Left ventricle myocardium superior (tissue), 1 donor: ENCODE measurements at places on chromosomes 16 and 17. TPM values are rescaled to one million over a fixed set of nuclear protein-coding genes. Genes with fewer than 3 reads are reported as not detected.

Gene ABCA5
- 27.0 TPM for total RNA-seq

Gene CHST6
- 0.27 TPM for total RNA-seq

Gene SRSF1
- total RNA-seq: 98.1 TPM

Gene PLXDC1
- 15.8 TPM for total RNA-seq

Gene ESRP2
- total RNA-seq: 0.87 TPM

Gene CLEC10A
- total RNA-seq: 4.4 TPM

Gene AMDHD2
- 15.8 TPM for total RNA-seq

Gene SAMD14
- total RNA-seq: 1.2 TPM

DNA sequence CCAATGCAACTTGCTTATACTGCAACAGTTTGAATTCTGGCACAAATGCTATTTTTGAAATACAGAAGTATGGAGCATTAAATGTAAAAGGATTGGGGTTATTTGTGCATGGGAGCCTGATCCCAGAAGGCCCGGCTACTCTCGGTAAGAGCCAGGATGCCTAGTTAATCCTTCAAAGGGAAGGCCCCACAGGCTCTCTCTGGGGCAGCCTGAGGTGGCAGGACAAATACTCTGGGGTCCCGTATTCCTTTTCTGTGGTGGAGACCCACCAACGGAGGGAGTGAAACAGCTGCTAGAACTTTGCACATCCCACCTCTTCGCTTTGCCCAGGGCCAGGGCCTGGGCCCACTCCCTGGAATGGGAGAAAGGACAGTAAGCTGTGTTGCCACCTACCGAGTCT lies 30.4 kb downstream of the ERN1 start:
- DNase-seq: no peak

DNA sequence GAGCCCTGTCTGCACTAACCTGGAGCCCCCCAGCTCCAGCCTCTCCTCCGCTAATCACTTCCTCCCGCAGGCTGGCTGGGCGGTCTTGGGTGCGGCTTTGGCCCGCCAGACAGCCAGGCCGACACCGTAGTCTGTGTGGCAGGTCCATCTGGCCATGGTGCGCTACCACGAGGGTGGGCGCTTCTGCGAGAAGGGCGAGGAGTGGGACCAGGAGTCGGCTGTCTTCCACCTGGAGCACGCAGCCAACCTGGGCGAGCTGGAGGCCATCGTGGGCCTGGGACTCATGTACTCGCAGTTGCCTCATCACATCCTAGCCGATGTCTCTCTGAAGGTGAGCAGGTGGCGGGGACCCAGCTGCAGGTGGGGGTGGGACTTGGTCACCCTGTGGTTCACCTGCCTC lies 30.7 kb upstream of the POLR3E start:
- DNase-seq: no peak

DNA sequence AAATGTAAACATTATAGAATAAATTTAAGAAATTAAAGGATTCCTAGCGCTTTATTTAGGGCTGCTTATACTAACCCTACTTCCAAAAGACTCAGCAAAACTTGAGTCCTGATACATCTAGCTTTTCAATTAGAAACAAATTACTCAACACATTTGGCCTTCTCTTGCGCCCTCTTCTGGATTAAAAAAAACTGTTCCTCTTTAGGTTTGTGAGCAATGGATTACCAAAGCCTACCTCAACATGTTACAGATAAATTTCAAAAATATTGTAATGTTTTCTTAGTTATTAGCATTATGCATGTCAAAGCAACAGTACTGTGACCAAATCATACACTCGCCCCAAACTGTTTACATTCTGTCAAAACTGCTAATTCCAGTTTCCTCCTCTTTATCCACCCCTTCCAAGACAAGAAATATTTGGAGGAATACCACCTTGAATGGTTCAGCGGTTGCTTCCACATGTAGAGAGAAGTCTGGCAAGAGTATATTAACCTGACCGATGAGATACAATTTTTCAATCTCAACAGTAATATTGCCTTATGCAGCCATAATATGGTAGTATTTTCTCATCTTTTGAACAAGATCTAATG lies 2.7 kb downstream of the NUFIP2 start:
- no peak for DNase-seq

GRCh38 chr17:50027881-50028735 lies 27.8 kb upstream of the ITGA3 start:
- no peak for DNase-seq

- DNase-seq: peak; percentile 79
Measured at GRCh38 chr16:67399218-67399733, 6.0 kb upstream of the TPPP3 start.

- no peak for DNase-seq
Measured at GRCh38 chr17:45834471-45835396, 9.9 kb upstream of the SPPL2C start.

GRCh38 chr16:5030251-5030870 lies 3.4 kb downstream of the NAGPA start:
- no peak for DNase-seq

GRCh38 chr16:56841233-56841632 lies 23.8 kb upstream of the SLC12A3 start:
- no peak for DNase-seq

- DNase-seq: no peak
Measured at GRCh38 chr17:41710472-41711090, 1.6 kb upstream of the GAST start.

DNA sequence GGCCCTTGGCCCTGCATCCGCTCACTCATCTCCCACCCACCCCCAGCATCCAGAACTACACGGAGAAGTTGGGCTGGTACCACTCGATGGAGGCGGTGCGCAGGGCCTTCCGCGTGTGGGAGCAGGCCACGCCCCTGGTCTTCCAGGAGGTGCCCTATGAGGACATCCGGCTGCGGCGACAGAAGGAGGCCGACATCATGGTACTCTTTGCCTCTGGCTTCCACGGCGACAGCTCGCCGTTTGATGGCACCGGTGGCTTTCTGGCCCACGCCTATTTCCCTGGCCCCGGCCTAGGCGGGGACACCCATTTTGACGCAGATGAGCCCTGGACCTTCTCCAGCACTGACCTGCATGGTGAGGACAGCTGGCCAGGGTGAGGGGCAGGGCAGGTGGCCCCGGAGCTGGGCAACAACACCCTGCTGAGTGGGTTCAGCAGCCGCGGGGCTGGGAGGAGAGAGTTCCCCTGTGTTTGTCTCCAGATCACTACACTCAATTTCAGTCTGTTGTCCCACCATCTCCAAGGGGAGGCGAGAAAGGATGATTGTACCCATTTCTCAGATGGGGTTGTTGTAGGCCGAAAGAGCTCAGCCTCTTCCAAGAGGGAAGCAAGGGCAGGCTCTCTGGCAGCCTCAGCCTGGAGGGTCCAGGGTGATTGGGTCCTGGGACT lies 14.4 kb downstream of the MMP15 start:
- no peak for DNase-seq

DNA sequence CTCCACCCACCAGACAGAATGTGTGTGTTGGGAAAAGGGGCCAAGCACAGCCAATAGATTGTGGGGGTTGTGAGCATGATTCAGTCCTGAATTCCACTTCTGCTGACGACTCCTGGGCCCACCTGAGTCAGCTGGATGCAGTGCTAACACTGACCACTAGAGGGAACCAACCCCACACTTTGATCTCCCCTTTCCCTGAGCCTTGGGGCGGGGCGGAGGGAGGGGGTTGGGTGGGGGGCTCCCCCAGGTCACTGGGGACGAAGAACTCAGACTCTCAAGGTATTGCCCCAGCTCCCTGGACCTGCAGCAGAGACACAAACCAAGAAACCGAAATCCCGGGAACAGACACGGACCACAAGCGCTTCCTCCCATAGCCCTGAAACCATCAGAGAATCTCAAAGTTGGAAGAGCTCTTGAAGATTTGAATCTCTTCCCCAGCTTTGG lies 621 bp upstream of the CSHL1 start:
- no peak for DNase-seq

DNA sequence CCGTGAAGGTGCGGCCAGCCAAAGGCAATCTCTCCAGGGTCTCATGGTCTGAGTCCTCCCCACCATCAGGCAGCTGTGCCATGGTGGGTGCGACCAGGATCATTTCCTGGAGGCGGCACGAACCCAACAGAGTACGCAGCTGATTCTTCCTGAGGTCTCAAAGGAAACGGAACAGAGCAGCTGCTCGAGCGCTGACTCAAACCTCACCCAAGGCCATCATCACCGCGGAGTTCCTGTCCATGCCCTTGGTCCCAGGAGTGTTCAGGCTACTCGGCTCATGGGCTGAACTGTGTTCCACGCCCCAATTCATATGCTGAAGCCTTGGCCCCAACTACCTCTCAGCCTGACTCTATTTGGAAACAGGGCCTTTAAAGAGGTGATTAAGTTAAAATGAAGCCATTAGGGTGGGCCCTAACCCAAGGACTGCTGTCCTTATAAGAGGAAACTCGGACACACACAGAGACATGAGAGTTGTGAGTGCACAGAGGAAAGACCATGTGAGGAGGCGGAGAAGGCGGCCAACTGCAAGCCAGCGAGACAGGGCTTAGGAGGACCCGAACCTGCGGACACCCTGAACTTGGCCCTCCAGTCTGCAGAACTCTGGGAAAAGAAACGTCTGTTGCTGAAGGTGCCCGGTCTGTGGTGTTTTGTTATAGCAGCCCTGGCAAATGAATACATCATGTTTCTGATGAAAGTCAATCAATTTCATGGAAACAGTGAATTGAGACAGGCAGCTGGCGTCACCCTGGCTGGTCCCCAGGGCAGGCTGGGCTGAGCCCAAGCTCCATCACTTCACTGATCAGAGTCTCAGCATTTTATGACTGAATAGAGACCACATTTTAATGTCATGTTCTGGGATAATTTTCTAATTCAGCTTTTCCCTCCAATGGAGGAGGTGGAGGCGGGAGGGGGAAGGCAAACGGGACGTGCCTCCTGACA lies 13.7 kb downstream of the MXRA7 start:
- peak; percentile 77 for DNase-seq

- no peak for DNase-seq
Measured at GRCh38 chr17:57761887-57762286, 16.8 kb upstream of the CCDC182 start.

DNA sequence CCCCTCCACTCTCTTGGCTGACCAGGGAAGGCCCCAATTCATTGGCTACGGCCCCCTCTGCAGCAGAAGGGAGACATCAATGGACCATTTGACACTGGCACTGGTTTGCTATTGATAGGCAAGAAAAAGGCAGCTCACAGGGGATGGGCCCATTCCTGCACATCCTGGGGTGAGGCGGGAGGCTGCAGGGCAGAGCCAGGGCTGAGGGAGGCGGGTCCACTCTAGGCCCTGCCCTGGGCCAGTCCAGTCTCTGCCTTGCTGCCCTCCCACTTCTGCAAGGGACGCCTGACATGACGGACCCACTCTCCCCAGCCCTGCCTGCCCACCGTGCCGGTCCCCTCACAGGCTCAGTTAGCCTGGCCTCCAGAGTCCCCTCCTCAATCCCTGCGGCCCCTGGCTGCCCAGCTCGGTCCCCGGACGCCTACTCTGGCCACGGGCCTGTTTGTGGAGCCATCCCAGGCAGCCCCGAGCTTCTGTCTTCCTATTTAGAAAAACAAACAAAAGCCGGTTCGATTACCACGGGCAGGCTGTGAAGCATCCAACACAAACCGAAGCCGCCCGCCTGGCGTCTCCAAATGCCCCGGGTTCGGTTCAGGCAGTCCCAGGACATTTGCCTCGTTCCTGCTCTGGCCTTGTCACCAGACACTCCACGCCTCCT lies 160.7 kb downstream of the IRX5 start:
- DNase-seq: no peak

DNA sequence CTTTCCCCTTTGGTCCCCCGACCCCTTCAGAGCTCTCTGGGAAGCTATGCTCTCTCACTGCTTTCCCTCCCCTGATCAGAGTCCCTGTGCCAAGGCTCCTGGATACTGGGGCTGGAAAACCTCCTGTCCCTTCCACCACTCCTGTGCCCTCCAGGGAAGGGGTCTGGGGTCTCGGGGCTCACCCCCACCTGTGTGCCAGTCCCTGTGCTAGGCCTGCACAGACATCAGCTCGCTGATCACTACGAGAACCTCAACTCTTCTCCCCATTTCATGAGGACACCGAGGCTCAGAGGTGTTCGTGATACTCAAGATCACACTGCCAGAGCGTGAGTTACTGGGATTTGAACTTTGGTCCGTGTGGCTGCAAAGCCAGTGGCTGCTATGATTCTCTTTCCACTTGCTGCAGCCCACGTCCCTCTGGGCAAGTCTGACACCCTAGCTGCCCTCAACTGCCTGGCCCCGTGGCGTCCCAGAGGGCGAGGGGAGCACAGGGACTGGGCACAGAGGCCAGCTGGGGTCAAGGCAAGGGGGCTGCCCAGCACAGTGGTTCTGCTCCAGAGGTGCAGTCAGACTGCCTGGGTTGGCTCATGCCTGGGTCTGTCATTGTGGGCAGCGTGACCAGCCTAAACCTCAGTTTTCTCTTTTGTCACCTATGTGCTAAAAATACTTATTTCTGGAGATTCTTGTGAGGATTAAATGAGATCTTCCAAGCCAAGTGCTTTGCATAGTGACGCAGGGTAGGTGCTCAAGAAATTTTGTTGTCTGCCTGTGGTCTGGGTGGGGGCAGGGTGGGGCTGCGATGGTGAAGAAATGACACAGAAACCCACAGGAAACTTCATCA lies 43.8 kb upstream of the TOB1 start:
- no peak for DNase-seq

- no peak for DNase-seq
Measured at GRCh38 chr17:58985367-58985766, 121.3 kb downstream of the TRIM37 start.

DNA sequence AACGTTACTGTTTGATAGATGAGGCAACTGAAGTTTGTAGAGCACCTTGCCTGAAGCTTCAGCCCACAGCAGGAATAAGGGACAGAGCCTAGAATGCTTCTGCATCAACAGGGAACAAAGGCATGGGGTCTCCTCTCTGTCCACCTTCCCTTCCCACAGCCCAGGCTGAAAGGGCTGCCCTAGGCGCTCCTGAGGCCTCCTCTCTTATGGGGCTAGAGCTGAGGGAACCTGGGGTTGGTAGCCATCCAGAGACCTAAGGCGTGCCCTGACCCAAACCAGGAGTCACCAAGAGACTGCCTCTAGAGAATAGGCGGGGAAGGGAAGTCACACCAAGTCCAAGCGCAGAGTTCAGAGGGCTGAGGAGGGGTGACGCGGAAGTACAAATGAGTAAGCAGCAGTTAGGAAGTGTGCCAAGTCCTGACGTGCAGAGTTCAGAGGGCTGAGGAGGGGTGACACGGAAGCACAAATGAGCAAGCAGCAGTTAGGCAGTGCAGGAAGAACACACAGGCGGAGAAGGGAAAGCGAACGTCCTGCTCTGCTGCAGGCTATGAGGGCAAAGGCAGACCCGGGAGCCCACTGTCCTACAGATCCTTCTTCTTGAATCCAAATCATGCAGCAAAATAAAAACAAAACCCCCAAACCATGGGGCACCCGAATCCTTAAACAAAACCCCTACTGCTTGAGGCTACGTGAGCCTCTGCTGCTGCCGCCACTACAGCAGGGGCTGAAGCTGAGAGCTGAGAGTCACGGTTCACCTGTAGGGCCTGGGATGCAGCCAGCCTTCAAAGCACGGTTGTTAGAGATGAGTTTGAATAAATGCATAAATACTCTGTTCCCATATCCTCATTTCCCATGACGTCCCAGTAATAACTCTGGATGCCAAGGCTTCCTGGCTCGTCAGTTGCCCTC lies 2.7 kb upstream of the SPG7 start:
- peak; percentile 85 for DNase-seq

GRCh38 chr17:9148905-9149525 lies 127.7 kb downstream of the NTN1 start:
- no peak for DNase-seq

GRCh38 chr16:68074850-68075555 lies 10.2 kb upstream of the NFATC3 start:
- DNase-seq: no peak
